Activated T-cell treated with anti-CD3 and anti-CD28 coated beads, Interleukin-2, amount 50 U/mL, for 4 hours (primary cell): ENCODE measurements at places on chromosomes 7 and 10. TPM values are rescaled to one million over a fixed set of nuclear protein-coding genes. Genes with fewer than 3 reads are reported as not detected.

Gene OR13A1
- not detected for total RNA-seq

GRCh38 chr10:46231087-46231486 lies 55.7 kb upstream of the ANTXRL start:
- DNase-seq, result no peak

Gene SLC39A12
- not detected for total RNA-seq

Gene SPDYE9
- total RNA-seq, result not detected

- no peak for DNase-seq
These were observed 81.6 kb upstream of the PFKP start for GRCh38 chr10:2985729-2986232.

Gene HMX3
- total RNA-seq, result 0.16 TPM

- no peak for DNase-seq
These were observed 71.8 kb upstream of the LOXL4 start for GRCh38 chr10:98339799-98340198.

Gene DENND2A
- total RNA-seq, result not detected

GRCh38 chr7:135353832-135354231 lies 120.2 kb downstream of the STRA8 start:
- no peak for DNase-seq

Gene WAC
- 116 TPM for total RNA-seq

DNA sequence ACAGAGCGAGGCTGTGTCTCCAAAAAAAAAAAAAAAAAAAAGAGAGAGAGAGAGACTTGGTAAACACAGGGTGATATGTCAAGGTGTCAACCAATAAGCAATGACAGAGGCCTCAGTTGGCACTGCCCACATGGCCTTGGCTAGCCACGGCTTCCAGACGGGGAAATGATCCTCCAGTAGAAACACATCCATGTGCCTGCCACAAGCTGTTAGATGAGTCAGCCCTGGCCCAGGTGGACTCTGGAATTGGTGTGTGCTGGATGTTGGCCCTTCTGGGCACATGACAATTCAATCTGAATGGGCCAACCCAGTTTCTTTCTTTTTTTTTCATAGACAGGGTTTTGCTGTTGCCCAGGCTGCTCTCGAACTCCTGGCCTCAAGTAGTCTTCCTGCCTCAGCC lies 13.7 kb downstream of the RFC2 start:
- no peak for DNase-seq
